ENCODE measurements at places on chromosomes 11 and 22. TPM values are rescaled to one million over a fixed set of nuclear protein-coding genes. Genes with fewer than 3 reads are reported as not detected.
A peak's percentile ranks its signal among the peaks of the same experiment; 100 is the strongest.

DNA sequence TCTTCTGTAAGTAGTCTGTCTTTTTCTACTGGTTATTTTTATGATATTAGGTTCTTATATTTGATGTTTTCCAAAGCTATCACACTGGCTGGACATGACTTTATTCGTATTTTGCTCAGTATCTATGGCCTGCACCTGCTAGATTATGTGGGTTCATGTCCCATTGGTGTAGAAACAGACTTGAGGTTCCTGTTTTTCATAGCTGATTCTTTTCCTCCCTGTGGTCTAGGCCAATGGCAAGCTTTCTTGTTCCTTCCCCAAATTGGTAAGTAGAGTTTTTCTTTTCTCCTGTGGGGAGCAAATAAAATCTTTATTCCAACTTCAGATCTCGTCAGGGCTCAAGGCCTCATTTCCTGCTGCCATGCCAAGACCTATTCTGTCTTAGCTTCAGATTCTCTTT is 30.2 kb upstream of the SWAP70 start:
- no peaks in the 10 kb centered on the region for H3K27me3 ChIP-seq
- H3K36me3 ChIP-seq, result no peaks in the 10 kb centered on the region
- DNase-seq, result no peak

GRCh38 chr22:22397292-22397870 is 111.2 kb downstream of the ZNF280B start:
- no peak overlapping the region for H3K27ac ChIP-seq
- peaks cover 4% of the 10 kb centered on the region for H3K4me1 ChIP-seq
- no peak for DNase-seq
- 0 out of 2 replicates have a peak overlapping the region, but pooled peaks have one; percentile 18 for H3K4me3 ChIP-seq
- H3K27me3 ChIP-seq, result no peaks in the 10 kb centered on the region

GRCh38 chr11:10415817-10416392 is 39.2 kb upstream of the AMPD3 start:
- H3K36me3 ChIP-seq, result no peaks in the 10 kb centered on the region
- H3K4me1 ChIP-seq, result no peaks in the 10 kb centered on the region
- H3K27ac ChIP-seq, result no peak overlapping the region
- peaks cover 10% of the 10 kb centered on the region for H3K27me3 ChIP-seq
- no peak for DNase-seq

GRCh38 chr11:3686751-3687150 is 15.6 kb upstream of the CHRNA10 start:
- DNase-seq, result no peak
- H3K36me3 ChIP-seq, result peaks cover 57% of the 10 kb centered on the region
- H3K4me3 ChIP-seq, result no peak overlapping the region
- H3K27me3 ChIP-seq, result no peaks in the 10 kb centered on the region
- no peaks in the 10 kb centered on the region for H3K4me1 ChIP-seq

DNA sequence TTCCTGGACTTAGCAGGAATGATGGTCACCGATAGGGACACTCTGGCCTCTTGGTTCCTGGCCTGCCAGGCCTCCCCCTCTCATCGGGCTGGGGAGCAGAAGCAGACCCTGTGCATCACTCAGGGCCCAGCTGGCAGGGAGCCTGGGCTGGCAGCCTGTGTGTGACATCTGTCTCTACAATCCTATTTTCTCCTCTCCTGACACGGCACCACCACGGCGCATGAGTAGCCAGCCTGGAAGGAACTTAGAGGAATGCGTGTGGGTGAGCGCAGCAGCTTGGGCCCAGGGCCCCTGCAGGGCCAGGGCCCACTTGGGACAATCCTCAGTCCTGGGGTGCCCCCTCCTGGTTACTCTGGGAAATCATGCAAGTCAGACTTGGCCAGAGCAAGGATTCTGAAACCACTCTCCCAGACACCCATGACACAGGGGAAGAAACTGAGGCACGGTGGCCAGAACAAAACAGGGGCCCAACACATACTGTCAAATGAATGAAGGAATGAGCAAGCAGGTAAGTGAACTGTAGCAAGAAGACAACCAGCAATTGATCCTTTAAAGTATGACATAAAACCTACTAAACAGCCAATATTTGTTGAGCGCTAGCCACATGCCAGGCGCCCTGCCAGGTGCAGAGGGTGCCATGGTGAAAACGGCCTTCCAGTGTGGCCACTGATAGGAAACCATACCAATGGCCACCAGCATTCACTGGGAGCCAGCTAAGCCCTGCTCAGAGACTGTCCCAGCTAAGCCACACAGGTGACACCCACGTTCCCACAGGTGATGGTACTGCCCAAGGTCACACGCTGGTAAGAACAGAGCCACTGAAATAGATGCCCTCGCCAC is 13.3 kb downstream of the RSPH14 start:
- H3K27ac ChIP-seq, result no peak overlapping the region
- no peaks in the 10 kb centered on the region for H3K36me3 ChIP-seq
- H3K4me1 ChIP-seq, result no peaks in the 10 kb centered on the region
- no peak for DNase-seq

Gene CNGA4
- 0.62 TPM for total RNA-seq

Gene SPA17
- 10.1 TPM for total RNA-seq

Gene APOBEC3H
- not detected for total RNA-seq

- no peak overlapping the region for H3K4me3 ChIP-seq
- no peak overlapping the region for H3K27ac ChIP-seq
- H3K4me1 ChIP-seq, result no peaks in the 10 kb centered on the region
- no peaks in the 10 kb centered on the region for H3K36me3 ChIP-seq
- DNase-seq, result no peak
Observed at GRCh38 chr11:30527566-30527965, 58.6 kb downstream of the MPPED2 start.

Gene NUCB2
- total RNA-seq, result 62.2 TPM

Data from Panc1 (cell line).